Fibroblast of skin of right quadriceps (primary cell): ENCODE measurements at places on chromosomes 3 and 15.

DNA sequence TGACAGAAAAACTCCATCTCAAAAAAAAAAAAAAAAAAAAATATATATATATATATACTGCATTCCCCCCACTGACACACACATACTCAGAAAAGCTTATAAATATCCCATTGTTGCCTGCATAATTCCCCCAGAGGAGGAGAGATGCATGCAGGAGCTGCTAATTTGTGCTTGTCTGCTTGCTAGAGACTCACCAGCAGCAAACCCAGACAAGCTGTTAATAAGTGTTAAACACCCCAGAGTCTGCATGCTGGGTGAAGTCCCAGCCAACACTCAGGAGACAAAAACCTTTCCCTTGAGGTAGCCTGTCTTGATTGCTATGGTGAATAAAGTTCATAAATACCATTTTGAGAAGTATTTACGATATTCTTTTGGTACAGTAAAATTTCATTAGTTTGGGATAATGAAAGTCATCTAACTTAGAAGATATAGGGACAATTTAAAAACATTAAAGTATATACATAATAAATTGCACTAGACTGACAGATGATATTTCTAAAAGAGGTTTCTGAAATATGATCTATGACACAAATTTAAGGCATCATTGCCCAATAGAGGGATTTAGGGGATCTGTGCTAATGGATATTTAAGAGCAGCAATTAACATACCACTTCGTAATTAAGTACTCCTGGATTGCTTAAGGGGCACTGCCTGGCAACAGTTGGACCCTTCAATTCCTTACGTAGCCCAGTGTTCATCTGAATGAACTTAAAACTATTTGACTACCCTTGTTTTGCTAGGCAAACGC lies 400.0 kb upstream of the C2CD4B start:
- DNase-seq, result peak; percentile 39

DNA sequence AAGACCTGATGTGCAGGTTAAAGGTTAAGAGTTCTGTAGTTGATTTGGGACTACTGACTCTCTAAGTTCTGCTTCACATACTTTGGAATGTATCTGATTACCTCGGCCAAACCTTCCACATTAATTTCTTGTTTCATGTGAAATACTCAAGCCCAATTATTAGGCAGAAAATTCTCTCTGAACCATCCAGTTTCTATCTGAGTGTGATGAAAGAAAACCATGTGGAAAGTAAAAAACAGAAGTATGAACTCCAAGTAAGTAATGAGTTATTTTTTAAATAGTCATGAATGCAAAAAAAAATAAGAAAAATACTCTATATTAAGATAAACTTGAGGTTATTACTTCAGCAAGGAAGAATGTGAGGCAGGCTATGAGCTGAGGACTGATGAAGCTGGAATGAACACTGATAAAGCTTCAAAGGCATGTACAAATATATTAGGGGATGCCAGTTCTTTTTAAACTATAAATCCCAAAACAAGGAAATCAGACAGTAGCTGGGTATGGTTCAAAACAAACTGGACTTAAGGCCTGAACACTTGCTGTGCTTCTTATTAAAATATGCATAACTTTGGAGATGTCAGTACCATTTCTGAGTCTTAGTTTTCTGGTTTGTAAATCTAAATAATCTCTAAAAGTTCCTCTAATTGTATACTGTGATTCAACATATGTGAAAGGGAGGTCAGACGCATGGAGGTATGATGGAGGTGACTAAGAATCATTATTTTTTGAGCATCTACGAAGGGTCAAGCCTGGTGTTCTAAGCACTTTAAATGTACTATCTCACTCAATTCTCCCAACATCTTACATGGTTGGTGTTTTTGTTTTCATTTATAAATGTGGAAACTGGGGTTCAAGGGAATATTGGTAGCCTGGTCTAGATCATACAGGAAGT lies 59.6 kb downstream of the COL6A6 start:
- DNase-seq, result peak; percentile 71

DNA sequence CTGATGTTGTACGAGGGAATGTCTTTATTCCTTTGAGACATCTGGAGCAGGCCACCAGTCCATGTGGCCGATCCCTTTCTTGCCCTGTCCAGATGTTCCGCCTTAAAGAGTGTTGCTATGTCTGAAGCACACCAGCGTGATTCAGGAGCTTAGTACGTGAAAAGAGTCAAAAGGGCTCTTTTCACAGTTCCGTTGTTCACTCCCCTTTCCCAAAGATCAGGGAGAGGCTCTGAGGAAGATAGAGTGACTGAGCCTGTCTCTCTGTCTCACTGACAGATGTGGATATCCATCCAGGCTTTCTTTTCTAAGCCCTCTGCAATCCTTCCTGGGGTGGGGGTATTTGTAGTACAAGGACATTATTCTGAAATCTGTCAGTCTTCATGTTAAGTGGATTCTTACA lies 262.5 kb upstream of the LRTM1 start:
- peak; percentile 84 for DNase-seq

DNA sequence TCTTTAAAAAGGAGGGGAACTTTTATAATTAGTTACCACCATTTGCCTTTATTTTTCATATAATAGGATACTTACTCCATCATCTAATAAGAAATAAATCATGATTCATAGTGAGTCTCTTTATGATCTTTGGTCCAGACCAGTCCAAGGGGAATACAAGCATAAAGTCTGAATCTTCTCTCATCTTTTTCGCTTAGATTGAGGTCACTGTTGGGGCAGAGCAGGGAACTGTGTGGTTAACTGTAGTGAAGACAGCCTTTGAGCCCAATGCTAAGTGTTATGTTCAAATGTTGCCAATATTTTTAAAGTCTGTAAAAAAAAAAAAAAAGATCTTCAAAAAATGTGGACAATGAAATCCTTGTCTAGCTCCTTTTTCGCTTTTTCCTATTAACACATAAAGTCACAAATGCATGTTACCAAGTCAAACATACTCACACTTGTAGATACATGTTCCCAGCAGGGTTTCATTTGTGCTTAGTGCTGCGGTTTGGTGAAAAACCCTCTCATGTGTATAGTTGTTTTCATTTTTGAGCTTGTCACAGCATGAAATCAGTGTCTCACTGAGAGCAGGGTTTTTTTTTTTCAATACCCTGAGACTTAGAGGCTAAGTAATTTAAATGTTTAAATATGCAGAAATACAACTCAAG lies 72.1 kb downstream of the EPHA3 start:
- peak; percentile 34 for DNase-seq

DNA sequence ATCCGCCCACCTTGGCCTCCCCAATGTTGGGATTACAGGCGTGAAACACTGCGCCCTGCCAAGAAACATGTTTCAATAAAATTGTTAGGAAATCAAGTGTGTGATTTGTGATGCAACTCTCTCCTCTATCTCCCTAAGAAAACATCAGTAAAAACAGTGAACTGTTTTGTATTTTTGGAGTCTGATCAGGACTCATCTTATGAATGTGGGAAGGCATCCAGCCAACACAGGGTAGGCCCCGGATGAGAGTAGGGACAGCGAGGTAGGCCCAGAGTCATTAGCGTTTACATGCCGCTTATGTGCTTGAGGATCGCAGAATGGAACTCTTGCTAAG lies 884 bp upstream of the GLYCTK start:
- DNase-seq, result no peak
